Diencephalon (tissue), 1 donor: ENCODE measurements at places on chromosomes 12 and 14. TPM values are rescaled to one million over a fixed set of nuclear protein-coding genes. Genes with fewer than 3 reads are reported as not detected.

The TMEM120B gene
- 8.5 TPM for total RNA-seq

The EML5 gene
- 45.4 TPM for total RNA-seq

The CDK17 gene
- total RNA-seq, result 128 TPM

The TAS2R13 gene
- total RNA-seq, result 4.8 TPM

The OVCH1 gene
- total RNA-seq, result 2.1 TPM

The CIT gene
- 63.9 TPM for total RNA-seq

The SLC5A8 gene
- 0.46 TPM for total RNA-seq

The FOXM1 gene
- total RNA-seq, result 2.5 TPM

The RNASE1 gene
- total RNA-seq, result 13.1 TPM

The GALNT16 gene
- 16.1 TPM for total RNA-seq

The KLRG1 gene
- 9.0 TPM for total RNA-seq

The KRT82 gene
- total RNA-seq, result not detected

The KRT3 gene
- total RNA-seq, result 0.23 TPM

The NGB gene
- 17.8 TPM for total RNA-seq

The TSPAN19 gene
- total RNA-seq, result 0.92 TPM

The MYH6 gene
- under 0.01 TPM for total RNA-seq

The ADAM21 gene
- total RNA-seq, result 0.69 TPM

The TBX3 gene
- 7.6 TPM for total RNA-seq

The OR6S1 gene
- not detected for total RNA-seq

The ST8SIA1 gene
- 33.4 TPM for total RNA-seq

The KRT79 gene
- total RNA-seq, result not detected

The RNF212B gene
- total RNA-seq, result not detected

The HOXC13 gene
- total RNA-seq, result not detected
